ENCODE measurements at places on chromosomes 7 and 10.

DNA sequence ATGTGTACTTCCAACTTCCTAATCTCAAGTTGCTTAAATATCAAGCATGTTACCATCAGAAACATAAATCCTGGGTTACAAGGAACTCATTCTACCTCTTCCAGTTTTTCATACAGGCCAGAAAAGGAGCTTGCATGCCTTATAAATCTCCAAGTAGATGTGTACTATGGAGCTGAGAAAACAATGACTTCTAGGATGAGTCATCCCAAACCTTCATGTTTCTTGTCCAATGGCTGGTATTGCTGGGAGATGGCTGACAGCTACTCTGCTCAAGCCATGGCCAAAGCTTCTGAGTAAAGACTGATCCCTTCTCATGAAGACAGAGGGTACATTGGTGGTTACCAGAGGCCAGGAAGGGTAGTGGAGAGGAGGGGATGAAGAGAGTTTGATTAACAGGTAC, 8.6 kb downstream of the RAPGEF5 start:
- no peak for DNase-seq

DNA sequence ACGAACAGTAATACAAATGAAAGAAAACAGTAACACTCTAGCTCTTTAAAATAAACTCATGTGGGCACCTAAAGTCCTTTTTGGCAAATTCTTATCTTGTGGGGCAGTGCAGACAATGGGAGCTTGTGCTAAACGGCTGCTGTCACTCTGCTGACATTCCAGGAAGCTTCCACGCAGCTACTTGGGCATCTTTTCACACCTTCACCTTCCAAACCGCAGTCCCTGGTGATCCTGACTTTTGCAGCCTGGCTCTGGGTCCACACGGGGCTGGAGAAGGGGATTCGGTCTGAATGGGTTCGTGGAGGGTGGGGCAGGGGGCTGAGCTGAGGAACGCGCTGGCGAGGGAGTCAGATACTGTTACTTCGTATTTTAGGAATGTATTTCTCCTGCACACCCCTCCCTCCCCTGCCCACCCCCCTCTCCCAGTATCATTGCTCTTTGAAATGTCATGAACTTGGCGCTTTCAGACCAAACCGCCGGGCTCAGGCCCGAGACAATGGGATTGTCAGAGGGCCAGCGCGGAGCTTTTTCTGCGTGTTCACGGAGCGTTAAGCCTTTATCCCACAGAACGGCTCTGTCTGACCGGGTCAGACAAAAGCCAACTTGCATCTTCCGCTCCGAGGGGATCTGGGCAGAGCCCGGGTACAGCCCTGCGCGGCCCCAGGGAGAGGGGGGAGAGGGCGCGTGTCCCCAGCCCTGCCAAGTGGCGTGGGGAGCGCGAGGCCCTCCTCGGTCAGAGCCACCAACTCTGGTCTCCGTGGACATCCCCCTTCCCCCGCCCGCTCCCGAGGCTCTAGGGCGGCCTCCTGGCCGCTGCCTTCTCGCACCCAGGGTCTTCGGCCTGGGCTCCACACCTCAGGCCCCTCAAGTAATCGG, 76.7 kb upstream of the EN2 start:
- DNase-seq: no peak

DNA sequence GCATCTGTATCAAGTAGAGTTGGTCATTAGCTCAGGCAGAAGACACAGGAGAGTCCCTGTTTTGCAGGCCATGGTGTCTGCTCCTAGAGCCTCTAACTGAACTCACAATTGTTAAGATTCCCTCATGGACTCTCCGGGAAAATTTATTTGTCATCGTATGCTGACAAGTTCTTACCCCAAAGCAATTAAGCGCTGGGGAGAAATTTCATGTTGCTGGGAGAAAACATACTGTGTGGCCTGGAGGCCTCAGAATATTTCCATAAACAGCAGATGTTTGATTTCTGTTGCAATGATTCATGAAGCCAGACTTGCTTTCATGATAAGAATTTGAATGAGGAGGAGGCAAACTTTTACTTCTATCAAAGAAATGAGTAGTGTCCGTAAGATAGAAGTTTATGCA, 583.2 kb downstream of the GATA3 start:
- no peak for DNase-seq

GRCh38 chr7:47576031-47576865, 5.7 kb downstream of the TNS3 start:
- no peak for DNase-seq

DNA sequence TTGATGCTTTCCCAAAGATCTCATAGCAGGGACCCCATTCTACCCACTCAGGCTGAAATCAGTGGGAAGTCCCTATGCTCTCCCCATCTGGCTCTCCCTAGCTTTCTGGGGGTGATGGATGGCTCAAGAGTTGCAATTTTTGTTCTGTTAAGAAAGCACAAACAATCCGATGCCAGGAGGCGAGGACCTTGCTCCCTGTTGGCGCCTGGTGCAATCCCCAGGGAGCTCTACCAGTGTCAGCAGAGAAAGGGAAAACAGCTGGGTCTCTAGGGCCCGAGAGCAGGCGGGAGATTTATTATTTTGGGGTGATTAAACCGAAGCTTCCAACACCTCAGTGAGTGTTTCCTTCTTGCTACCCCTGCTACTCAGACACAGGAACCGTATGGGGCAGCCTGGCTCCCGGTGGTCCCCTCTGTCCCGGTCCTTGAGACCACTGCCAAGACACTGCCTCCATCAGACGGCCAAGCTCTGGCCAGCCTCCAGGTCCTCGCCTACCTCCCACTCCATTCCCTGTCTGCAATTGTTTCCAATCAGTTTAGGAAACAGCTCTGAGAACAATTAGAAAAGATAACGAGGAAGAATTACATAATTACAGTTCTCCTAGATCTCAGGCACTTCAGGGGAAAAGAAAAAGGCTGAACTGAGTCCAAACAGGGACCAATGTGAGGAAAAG, 147.9 kb downstream of the PLXNA4 start:
- no peak for DNase-seq

DNA sequence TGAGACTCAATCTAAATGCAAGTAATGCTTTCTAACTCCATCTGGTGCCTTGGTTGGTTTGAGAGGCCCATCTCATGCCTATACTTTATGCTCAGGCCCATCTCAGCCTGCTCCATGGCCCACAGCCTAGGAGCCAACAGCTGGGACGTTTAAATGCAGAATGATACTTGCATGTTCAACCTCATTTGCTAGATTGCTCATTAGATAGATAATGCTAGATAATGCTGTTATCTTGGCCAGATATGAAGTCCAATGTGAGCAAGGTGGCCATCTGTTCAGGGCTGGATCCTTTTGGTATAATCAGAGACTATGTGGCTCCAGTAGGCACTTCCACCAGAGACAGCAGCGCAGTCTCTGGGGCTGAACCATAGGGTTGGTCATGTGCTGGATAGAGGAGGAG, 321.6 kb upstream of the PHYHIPL start:
- no peak for DNase-seq

DNA sequence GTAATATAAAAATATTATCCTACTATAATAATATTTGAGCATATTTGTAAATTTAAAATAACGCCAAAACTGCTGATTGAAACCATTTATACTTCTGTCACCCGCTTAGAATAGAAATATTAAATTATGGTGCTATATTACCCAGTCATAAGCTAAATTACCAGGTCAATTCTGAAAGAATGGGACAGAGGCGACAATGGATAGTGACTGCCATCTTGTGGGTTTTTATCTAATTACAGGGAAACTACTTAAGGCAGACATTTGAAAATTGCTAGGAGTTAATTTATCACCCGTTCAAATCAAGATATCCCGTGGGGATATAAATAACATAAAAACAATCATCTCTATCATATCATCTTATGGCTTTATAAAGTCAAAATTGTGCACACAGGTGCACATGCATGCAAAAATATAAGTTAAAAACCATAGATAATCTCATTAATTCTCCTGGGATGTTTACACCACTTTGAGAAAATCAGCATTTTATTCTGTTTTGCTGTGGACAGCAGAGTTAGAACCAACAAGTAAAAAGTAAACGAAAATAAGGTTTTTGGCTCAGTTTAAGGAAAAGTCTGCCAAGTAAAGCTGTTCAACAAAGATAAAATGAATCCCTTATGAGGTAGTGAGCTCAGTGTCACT, 41.3 kb upstream of the HPSE2 start:
- no peak for DNase-seq

- no peak for DNase-seq
These were observed 73.8 kb downstream of the IQUB start for GRCh38 chr7:123460616-123461015.

DNA sequence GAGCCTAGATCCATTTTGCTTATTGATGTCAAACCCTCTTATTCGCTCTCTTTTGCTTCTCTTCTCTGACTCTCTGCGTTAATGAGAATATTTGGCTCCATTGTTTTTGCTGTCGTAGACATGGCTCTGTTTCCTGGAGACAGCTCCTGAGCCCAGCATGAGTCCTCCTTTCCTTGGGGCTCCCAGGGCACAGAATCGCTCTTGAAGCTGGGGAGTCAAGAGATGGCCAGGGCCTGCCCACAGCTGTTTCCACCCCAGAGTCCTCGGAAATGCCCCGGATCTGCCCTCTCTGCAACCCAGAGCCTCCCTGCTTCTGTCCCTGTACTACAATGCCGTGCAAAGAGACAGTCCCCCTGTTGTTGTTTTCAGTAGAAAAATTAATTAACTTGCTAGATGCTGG, 566.7 kb upstream of the FOXK1 start:
- DNase-seq: no peak

DNA sequence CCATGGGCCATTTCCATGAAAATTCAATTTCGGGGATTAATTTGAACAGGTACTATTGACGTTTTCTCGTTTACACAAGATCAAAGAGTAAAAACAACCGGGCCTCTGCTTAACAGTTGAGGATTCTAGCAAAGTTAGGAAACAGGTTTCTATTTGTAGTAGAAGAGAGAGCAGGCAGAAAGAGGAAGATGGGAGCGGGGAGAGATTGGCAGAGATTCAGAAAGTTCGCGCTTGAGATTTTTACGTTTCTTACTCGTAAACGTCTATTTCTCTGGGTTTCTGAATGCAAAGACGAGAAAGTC, 571 bp upstream of the VWC2 start:
- no peak for DNase-seq

GRCh38 chr7:117190746-117191435, 132.0 kb downstream of the WNT2 start:
- DNase-seq: no peak

DNA sequence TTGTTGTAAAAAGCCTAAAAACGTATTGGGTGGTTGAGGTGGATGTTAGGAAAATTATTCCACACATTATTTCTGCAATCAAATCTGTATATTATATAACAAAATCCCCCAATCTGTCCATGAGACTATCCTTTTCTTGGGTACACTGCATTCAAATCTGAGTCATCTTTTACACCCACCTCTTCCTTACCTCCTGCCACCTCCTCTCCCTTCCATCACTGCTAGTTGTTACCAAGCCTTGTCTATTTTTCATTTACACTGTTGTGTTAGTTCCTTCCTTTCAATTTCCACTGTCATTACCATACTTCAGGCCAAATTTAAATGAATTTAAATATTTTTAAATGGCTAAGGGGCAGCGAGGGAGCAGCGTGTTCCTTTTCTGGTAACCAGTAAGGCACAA, 83.3 kb downstream of the ITGA8 start:
- no peak for DNase-seq

DNA sequence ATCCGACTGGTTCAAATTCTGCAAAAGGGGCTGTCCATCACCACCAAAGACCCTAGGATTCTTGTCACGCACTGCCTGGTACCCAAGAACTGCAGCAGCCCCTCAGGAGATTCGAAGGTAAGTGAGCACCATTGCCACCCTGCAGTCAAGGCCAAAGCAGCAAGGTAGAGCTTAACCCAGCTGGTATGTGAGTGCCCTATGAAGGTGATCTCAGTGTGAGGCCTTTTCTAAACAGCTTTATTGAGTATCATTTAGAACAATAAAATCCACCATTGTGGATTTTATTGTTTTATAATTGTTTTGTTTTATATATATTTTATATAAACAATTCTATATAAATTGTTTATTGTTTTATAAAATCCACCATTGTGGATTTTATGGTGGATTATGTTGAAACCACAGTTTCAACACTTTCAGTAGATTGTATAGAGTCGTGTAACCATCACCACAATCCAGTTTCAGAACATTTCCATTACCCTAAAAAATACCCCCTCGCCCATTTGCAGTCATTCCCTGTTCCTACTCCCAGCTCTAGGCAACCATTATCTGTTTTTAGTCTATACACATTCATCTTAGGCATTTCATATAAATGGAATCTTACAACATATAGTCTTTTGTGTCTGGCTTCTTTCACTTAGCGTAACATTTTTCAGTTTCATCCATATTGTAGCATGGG, 20.1 kb upstream of the CALU start:
- no peak for DNase-seq

DNA sequence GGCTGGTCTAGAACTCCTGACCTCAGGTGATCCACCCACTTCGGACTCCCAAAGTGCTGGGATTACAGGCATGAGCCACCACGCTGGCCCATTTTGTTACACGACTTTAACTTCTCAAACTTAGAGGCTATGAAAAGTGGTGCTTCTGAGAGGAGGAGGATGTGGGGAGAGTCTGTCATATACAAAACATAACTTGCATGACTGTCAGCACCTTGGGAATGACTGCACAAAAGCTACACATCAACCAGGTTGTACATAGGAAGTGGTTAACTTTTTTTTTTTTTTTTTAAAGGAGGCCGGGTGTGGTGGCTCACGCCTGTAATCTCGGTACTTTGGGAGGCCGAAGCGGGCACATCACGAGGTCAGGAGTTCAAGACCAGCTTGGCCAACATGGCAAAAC, 43.4 kb upstream of the GSDME start:
- DNase-seq: no peak

GRCh38 chr7:123792547-123792946, 43.7 kb upstream of the WASL start:
- DNase-seq: no peak

All from stimulated activated CD4-positive, alpha-beta T cell treated with anti-CD3 and anti-CD28 coated beads, Interleukin-4, amount 100 ng/mL, for 48 hours (primary cell).